Stimulated activated CD8-positive, alpha-beta memory T cell treated with anti-CD3 and anti-CD28 coated beads, Interleukin-7, amount 100 ng/mL, for 4 hours (primary cell): ENCODE measurements at places on chromosomes 2 and 18.

GRCh38 chr2:141058556-141058955, 1072.3 kb downstream of the LRP1B start:
- DNase-seq = no peak

DNA sequence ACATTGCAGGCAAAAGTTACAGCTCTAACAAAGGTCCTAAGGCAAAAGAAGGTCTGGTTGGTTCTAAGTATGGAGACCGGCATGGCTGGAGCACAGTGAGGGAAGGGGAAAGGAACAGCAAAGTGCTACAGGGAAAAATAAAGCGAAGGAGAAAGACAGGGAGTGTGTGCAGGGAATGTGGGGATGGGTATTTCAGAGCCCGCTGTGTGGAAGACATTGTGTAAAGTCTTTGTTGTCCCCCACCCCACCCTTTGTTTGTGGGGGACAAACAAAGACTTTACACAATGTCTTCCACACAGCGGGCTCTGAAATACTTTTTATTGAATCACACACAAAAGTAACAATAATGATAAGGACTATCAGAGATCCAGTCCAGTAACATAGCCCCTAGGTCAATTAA, 28.9 kb upstream of the C2orf15 start:
- DNase-seq = no peak

GRCh38 chr2:30412047-30412683, 34.9 kb upstream of the LCLAT1 start:
- DNase-seq = no peak

GRCh38 chr18:3541549-3542386, 91.8 kb downstream of the TGIF1 start:
- DNase-seq = no peak

DNA sequence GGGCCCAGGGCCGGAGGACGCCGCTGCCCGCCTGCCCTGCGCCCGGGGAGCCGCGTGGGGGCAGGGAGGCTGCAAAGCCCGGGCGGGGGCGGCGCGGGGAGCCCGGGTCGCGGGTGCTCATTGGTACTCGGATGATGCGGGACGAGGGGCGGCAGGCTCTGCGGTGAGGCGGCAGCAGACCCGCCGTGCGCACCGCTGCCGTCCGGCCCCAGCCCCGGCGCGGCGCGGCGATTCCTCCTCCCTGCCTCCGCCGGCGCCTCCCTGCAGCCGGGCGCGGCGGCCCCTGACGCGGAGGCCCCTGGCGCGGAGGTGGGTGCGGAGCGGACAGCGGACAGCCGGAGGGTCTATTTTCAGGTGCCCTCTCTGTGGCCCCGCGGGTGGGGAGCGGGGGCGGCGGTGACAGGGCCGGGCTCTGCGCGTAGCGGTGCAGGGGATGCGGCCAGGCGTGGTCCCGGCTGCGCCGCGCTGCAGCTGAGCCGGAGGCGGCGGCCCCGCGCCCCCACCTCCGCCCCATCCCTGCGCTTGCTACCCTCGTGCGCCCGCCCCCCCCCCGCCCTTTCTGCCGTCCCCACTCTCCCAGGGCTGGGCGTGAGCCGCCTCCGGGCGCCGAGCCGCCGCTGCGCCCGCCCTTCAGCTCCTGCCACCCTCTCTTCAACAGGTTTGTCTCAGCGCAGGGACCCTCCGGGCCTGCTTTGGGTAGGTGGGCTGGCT, 640 bp downstream of the SPTBN1 start:
- DNase-seq = peak; percentile 1

DNA sequence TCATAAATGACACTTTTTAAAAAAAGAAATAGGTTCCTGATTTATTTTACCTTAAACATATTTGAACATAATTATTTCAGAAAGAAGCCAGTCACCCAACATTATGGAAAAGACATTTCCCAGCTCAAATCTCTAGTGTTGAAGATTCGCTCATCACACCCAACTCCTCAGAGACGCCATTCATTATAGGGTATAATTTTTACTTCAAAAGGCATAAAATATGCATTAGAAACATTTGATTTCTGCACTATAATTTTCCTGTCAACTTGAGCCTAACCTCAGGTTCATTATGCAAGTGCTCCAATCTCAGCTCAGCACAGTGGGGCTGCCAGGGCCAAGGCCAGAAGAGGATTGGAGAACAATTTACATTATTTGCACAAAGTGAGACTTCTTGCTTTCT, 58.8 kb upstream of the TTN start:
- DNase-seq = no peak

- no peak for DNase-seq
These were observed 676 bp upstream of the AGPS start for GRCh38 chr2:177391822-177392372.

DNA sequence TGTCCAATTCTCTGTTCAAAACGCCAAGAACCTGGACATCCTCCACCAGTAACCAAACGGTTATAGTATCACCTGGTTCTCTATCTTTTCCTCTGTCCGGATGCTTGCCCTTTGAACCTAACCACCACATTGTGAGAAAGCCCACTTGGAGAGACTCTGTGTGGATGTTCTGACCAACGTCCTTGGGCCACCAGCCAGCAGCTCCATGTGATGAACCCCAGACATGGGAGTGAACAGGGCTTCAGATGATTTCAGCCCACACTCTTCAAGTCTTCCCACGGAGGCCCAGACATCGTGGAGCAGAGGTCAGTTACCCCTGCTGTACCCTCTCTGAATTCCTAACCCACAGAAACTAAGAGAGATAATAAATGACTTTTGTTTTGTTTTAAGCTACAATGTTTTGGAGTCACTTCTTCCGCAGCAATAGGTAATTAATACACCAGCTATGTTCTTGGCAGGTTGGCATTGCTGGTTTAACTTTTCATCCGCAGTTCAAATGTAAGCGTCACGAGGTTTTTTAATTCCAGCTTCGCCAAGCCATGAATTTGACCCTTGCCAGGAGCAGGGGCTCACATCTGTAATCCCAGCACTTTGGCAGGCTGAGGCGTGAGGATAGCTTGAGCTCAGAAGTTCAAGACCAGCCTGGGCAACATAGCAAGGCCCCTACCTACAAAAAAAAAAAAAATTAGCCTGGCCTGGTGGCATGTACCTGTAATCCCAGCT, 36.1 kb upstream of the ZNF532 start:
- no peak for DNase-seq

- no peak for DNase-seq
These were observed 121.1 kb downstream of the LAMA3 start for GRCh38 chr18:23810396-23810795.

DNA sequence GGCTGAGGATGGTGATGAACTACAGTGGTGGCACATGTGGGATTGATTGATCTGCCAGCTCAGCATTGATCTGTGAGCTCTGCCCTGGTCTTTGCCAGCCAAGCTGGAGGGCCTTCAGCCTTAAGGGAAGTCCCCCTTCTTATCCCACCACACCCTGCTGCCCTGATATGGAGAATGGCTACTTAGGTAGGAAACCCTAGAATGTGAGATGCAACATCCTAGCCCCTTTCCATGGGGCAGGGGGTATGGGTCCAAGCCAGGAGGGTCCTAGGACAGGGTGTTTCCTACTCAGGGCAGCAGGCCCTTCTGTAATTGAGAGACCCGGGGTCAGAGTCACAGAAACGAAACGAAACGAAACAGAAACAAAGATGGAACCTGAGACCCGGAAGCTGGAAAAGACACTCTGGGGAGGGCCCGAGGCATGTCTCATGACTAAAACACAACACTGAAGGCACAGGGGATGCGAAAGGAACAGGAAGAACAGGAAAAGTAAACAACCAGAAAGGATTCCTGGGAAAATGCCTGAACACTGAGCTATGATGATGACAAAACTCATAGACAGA, 16.9 kb upstream of the SULT1C2 start:
- no peak for DNase-seq

DNA sequence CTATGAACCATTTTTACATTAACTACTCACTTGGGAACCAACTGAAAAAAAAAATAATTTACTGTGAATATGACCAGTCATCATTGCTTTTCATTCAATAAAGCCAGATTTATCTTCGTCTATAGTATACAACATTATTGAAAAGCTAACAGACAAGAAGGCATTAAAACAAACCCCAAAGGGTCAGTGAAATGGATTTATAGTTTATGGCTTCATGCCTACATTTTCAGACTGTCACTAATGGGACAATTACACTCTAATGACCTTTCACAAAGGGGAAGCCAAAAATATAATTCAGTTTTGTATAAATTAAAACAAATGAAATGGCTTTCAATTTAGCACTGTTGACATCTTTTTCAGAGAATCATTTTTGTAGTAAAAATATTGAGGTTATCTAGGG, 169.1 kb downstream of the DSEL start:
- no peak for DNase-seq

GRCh38 chr2:85999061-85999831, 106.4 kb downstream of the POLR1A start:
- no peak for DNase-seq

DNA sequence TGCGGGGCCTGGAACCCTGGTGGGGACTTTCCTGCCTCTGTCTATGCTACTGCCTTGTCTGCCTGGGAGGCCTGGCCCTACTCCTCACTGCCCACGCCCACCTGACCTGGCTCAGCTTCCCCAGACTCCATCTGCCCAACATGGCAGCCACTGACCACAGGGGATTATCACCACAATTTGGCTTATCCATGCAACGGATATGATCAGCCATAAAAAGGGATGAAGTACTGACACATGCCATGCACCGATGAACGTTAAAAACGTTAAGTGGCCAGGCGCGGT, 5.9 kb upstream of the KCNF1 start:
- no peak for DNase-seq

DNA sequence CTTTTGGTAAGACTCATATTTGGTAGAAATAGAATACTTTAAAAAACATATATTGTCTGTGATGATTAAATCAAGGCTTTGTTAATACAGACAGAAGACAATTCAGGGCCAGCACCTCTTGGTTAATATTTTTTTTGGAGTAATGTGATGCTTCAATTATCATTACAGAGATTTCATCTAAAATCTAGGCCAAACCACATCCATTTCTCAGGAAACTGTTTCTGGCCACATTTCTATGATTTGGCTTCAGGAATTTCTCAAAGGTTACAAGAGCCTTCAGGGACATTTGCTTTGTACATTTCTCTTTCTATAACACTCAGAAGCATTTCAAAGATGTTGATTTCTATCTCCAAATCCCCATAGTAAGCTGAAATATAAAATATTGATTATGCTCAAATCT, 614.9 kb downstream of the LRP1B start:
- DNase-seq = no peak

- DNase-seq = peak; percentile 29
These were observed at the start of gene KRTCAP3 for GRCh38 chr2:27441958-27442919. Gene KRTCAP3, plus strand, starts transcription at chr2:27442381. Its CDS starts 32 bp downstream, at chr2:27442413.

DNA sequence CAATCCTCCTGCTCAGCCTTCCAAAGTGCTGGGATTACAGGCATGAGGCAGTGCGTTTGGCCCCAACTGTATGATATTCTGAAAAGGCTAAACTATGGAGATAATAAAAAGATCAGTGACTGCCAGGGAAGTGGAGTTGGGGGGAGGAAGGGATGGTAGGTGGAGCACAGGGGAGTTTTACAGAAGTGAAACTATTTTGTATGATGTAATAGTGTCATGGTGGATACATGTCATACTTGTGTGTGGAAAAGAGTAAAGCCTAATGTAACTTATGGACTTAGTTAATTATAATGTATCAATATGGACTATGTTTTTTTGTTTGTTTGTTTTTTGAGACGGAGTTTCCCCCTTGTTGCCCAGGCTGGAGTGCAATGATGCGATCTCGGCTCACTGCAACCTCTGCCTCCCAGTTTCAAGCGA, 2.9 kb upstream of the GGCX start:
- DNase-seq = no peak

DNA sequence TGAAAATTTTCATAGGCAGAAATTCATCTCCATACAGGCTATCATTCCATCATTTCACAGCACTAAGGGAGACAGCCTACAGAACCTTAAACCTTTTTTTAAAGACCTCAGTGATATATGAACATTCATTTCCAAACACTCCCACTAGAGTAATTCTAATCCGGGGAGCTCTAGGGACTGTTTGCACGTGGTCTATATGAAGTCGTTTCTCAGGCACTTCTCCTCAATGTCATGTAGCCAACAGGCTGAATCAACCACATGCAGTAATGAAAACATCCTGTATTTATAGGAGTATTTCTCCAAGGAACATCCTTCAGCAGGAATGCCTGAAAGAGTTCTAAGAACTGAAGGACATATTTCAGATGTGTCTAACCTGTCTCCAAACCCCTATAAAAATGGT, 97.3 kb upstream of the CREB1 start:
- DNase-seq = no peak

GRCh38 chr2:222180619-222181018, 118.2 kb downstream of the PAX3 start:
- no peak for DNase-seq

DNA sequence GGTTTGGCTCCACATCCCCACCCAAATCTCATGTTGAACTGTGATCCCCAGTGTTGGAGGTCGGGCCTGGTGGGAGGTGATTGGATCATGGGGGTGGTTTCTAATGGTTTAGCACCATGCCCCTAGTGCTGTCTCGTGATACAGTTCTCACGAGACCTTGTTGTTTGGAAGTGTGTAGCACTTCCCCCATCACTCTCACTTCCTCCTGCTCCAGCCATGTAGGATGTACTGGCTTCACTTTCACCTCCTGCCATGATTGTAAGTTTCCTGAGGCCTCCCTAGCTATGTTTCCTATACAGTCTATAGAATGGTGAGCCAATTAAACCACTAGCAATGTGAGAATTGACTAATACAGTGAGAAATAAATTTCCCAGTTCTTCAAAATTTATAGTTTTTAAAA, 325.9 kb downstream of the FSIP2 start:
- no peak for DNase-seq

DNA sequence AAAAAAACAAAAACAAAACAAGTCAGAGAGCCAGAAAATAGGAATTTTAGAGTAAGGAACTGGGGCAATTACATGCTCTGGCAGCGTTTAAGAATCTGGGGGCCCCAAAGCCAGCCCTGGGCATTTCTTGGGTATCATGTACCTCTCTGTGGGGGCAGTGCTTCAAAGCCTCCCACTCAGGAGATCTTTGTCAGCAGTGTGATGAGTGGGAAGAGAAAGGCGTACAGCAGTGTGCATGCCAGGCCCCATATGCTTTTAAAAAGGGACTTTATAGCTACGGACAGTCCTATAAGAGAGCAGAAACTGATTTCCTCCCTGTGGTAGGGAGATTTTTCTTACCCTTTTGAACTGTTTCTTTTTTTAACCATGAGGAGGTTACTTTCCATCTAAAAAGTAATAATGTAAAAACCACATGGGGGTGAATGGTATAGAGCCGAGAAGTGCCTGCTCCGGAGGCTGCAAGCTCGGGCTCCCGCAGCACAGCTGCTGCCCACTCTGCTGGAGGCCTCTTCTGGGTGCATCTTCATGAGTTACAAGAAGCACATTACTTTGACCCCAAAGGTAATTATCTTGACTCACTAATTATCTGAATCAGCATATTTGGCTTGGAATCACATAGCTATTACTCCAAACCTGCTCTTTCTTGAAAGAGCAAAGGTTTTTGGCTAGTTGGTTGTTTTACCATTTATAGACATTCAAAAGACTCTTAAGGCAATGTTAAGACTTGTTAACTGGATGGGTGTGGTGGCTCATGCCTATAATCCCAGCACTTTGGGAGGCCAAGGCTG, 46.4 kb downstream of the PROC start:
- no peak for DNase-seq

- DNase-seq = no peak
These were observed 14.6 kb upstream of the ITGAV start for GRCh38 chr2:186575302-186575701.
